Stimulated activated CD8-positive, alpha-beta memory T cell treated with anti-CD3 and anti-CD28 coated beads, Interleukin-15, amount 100 ng/mL, for 4 hours (primary cell): ENCODE measurements at places on chromosomes 12 and 14.

GRCh38 chr14:51240804-51241380 lies 845 bp downstream of the TMX1 start:
- no peak for DNase-seq

- no peak for DNase-seq
Observed at GRCh38 chr14:44928793-44929192, 33.0 kb downstream of the KLHL28 start.

DNA sequence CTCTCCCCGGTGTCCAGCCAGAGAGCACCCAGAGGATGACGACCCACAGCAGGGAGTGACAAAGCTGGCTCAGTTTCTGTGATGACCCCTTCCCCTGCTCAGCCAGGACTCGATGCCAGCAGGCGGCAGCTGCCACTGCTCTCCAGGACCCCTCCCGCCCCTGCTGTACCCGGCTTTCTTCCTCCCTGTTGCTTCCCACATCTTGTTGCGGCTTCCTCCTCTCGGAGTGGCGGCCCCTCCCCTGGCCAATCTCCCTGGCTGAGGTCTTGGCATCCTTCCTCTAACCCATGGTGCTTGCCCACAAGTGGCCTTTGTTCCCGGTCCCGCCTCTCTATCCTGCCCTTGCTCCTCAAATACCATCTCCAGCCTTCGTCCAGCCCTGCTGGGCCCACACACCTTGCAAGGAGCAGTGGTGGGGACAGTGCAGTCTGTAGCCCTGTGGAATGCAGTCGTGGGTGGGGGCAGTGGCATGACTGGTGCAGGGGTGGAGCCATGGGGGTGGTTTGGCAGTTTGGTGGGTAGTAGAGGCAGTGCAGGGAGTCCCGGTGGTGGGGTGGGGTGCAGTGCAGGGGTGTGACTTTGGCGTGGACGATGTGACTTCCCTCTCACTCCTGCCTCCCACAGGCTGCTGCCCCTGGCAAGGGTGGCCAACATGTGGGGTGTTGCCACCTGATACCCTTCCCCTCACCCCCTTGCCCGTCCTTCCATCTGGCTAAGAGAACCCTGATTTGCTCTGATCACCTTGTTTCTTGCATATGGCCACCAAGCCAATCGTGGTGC lies 16.3 kb upstream of the BEGAIN start:
- no peak for DNase-seq

DNA sequence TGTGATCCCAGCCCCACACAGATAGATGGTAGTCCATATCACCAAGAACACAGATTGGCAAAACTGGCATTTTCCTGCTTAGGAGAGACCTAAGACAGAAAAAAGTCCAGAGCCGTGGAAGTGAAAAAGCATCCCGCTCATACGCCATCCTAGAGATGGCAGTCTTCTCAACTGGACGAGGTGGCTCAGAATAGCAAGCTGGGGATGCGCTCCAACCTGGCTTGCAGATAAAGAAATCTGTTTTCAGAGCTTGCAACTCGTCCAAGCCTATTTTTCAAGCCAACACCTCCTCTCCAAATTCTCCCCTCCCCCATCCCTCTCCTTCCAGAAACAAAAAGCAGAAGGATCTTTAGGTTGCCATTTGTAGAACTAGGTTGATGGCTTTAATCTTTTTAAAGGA lies 74.3 kb upstream of the OTX2 start:
- DNase-seq, result no peak

GRCh38 chr12:68617160-68617926 lies 6.6 kb downstream of the RAP1B start:
- DNase-seq, result no peak

GRCh38 chr14:100604121-100604501 lies 16.9 kb upstream of the BEGAIN start:
- no peak for DNase-seq

- DNase-seq, result no peak
Observed at GRCh38 chr14:79375356-79375755, 835.9 kb downstream of the DIO2 start.

- DNase-seq, result no peak
Observed at GRCh38 chr14:59318908-59319307, 130.4 kb downstream of the DAAM1 start.

- no peak for DNase-seq
Observed at GRCh38 chr14:51094282-51094821, 553 bp downstream of the TRIM9 start.

DNA sequence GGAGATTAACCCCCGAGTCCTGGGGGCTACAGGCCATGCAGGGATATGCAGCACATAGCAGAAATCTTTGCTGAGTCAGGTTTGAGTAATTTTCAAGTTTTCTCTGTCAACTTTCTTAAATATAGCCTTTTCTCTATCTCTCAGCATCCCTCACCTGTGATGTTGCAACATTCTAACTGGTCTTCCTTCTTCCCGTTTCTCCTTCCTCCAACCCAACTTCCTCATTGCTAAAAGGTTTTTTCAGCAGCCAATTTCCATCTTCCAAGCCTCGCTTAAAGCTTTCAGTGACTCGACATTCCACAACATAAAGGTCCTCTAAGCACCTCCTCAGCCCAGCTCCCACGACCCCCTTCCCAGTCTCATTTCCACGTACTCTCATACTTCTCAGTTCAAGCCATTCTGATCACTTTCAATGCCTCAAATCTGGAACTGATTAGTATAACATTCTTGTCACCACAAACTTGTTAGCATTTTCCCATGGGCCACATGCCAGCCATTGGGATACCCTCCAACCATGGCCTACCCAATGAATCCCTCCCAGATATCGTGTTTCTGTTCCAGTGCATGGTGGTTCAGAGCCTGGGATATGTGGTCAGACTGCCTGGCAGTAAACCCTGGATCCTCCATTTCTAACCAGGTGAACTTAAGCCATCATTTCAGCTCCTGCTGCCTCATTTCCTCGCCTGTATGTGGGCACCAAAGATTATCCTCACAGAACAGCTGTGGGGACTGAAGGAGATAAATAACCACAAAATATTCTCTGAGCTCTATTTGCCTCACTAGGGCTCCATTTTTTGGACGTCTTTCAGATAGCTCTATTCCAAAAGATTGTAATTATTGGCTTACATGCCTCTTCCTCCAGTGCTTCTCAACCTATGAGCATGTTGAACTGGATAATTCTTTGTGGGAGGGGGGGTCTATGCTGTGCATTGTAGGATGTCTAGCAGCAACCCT lies 65.8 kb downstream of the KCNK10 start:
- DNase-seq, result no peak

DNA sequence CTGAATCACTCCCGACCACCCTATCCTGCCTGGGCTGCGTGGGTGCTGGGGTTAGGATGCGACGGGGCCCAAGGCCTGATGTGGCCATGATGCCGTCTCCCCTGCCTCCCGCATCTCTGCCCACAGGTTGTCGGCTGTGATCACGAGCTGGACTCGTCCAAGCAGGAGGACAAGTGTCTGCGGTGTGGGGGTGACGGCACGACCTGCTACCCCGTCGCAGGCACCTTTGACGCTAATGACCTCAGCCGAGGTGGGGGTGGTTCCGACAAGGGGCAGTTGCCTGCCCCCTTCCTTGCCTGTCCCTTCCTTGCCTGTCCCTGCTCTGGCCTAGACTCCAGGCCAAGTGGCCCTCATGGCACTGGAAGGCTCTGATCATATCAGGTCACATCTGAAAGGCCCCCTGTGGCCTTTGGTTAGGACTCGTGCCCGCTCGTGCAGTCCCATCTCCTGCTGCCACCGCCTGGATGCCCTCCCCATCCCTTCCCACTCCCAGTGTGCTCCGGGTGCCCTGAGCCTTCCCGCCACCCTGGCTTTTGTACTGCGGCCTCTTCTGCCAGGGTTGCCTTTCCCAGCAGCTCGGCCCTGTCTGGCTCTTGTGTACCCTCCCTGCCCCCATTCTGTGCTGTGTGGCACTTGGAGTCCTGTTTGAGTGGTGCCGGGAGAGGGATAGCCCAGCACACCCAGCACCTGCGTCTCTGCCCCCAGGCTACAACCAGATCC lies 13.6 kb downstream of the PAPLN start:
- no peak for DNase-seq
